Fibroblast of skin of left quadriceps (primary cell): ENCODE measurements at places on chromosomes 2 and 18.
A peak's percentile ranks its signal among the peaks of the same experiment; 100 is the strongest.

- DNase-seq, result no peak
These were observed 88.6 kb upstream of the CTDP1 start for GRCh38 chr18:79591032-79591308.

DNA sequence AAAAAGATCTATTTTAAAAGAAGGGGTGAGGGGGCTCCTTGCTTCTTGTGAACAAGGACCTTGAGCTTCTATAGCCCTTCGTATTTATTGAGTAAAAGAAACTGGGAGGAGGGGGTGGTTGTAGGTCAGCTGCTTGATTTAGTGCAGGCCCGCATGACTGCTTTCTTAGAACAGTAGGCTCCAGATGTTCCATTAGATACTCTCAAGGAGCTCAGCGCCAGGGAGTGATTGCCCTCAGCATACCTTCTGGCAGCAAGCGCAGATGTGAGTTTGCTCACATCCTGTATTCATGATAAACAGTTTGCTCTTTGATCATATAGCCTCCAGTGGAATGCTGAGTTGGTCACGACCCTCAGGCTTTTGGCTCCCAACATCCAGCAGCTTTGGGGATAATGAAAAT lies 108.9 kb upstream of the XPO1 start:
- DNase-seq, result no peak

GRCh38 chr2:72998724-72999123 lies 72.8 kb downstream of the SFXN5 start:
- no peak for DNase-seq

DNA sequence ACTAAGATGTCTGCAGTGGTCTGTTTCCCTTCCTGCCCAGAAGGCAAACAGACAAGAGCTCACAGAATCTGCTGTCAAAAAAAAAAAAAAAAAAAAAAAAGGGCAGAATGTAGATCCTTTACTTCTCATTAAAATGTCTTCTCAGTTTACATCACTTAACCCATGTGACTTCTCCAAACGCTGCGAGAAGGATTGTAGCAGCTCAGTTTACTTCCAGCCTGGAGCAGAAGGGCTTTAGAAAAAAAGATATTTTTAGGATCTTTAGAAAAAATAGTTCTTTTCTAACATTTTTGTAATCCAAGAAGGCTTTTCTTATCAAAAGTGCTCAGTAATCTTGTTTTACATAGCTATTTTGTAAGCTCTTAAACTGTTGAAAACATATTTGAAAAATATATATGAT lies 425.4 kb downstream of the CNTNAP5 start:
- DNase-seq, result no peak

DNA sequence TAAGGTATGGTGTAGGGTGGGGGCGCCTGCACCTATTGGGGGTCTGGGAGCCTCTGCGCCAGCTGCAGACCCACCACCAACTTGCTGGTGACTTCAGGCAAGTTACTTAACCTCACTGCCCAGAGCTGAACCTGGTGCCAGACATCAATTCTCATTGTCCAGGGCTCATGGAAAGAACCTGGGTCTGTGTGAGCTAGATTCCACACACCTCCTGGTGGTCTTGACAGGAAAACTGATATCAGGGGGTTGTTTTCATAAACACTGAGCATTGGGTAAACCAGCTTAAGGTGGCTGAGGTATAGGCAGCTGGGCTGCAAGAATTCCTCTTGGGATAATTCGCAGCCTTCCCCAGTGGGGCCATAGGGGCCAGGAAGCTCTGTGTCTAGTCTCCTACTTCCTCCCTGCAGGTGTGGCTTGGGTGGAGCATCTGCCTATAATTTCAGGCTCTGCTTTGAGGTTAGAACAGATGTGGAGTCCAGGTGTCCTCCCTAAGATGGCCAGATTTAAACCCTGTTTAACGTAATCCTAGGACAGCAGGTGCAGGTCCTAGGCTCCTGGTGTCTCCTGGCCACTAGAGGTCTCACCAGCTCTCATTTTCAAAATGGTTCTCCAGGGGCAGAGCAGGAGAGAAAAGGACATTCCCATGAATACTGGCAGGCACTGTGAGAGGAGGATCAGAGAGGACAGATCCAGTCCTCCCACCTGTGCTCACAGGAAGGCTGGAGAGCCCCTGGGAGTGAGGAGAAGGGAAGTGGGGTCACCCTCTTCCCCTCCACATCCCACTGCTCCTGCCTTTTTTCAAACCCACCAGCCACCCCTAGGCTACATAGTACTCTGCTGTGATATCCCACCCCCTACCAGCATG lies 100.4 kb upstream of the SMAD2 start:
- DNase-seq, result peak; percentile 13

DNA sequence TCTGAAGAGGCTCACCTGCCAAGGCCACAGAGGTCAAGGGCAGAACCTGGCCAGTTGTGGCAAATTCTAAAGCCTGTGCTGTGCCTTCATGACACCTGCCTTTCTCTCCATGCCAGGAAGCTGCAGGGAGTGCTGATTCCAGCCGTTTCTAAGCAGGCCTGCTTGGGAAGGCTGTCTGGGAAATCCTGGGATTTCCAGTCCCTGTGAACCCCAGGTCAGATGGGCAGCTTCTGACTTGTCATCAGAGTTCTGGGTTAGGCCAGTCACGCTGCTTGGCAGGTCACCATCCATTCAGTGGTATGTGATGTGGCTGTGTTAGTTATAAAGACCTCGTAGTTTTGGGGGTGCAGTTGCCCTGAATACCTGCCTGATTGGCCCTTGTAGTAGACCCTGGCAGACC lies 70.7 kb upstream of the ALPP start:
- no peak for DNase-seq

GRCh38 chr18:52598921-52599320 lies 258.9 kb downstream of the DCC start:
- no peak for DNase-seq

DNA sequence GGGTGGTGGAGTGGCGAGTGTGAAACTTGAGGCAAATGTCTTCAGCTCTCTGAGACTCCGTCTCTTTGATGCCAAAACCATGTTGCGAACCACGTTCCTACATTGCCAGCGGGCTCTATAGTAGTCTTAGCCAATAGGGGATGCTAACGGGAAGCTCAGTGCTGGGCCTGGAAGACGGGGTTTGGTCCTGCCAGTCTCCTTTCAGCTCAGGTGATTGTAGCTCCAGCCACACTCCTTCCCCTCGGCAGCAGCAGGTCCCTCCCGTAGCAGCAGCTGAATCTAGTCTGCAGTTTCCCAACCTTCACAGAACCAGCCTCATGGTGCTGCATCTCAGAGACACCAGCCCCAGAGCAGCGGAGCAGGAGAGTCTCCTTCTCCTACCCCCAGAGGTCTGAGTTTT lies 109.7 kb downstream of the TFCP2L1 start:
- DNase-seq, result no peak

DNA sequence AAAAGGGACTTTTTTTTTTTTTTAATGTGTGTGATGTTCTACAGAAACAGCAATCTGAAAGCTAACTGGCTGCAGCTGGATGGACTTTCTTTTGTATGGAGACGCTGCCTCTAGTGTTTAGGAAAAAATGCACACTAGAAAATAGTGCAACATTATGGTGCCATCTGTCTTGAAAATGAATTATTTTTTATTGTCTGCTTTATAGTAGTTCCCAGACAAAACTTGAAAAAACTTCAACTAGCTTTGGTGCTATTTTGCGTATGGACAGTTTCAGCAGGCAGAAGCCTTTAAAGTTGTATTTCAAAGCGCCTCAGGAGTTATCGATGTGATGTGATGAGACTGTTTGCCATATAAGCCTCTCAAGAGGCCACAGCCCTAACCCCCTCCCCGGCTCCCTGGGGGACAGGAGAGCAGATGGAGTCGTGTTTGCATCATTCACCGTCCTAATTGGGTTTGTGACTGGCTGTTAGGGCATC lies 86.9 kb downstream of the LTBP1 start:
- DNase-seq, result peak; percentile 45

GRCh38 chr18:10441472-10441871 lies 13.0 kb upstream of the APCDD1 start:
- DNase-seq, result no peak

- no peak for DNase-seq
These were observed 26.6 kb downstream of the SESTD1 start for GRCh38 chr2:179238027-179238426.

DNA sequence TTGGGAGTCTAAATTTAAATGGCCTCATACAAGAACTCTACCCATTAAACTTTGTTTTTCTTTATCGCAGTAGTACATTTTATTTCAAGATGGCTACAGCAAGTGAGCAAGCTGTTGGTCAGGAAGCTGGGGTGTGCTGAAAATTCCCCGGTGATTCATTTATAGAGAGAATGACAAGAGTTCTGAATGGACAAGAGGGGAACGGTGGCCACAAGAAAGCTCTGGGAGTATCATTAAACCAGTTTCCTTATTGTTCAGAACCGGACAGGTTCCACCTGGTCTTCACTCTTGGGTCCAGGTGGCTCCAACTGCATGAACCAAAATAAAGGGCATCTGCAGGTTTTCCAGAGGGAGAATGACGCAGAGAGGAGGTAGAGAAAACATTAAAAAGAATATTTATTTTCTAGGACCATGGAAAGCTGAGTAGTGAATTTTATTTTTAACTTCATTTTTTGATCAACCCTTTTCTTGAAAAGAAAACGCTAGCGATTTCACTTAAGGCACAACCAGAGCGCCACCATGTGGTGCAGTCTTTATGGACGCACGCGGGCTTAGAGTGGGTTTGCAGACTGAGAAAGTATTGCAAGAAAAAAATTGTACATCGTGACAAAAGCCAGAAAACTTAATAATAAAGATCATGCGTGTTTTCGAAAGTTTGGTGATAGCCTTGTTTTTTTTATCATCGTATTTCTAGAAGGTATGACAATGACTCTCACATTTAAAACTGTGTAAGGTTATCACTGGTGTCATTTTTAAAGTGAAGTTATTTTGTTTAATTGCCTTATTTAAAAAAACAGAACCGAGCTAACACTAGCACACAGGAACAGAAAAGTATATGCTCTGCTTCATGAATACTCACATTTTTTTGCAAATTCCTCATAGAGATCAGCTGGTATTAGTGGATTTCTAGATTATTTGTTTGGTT lies 97.9 kb upstream of the NOL4 start:
- peak; percentile 21 for DNase-seq

- no peak for DNase-seq
These were observed 329.5 kb upstream of the CHAC2 start for GRCh38 chr2:53438100-53438499.

GRCh38 chr2:99935662-99936061 lies 206.7 kb downstream of the AFF3 start:
- DNase-seq, result no peak

DNA sequence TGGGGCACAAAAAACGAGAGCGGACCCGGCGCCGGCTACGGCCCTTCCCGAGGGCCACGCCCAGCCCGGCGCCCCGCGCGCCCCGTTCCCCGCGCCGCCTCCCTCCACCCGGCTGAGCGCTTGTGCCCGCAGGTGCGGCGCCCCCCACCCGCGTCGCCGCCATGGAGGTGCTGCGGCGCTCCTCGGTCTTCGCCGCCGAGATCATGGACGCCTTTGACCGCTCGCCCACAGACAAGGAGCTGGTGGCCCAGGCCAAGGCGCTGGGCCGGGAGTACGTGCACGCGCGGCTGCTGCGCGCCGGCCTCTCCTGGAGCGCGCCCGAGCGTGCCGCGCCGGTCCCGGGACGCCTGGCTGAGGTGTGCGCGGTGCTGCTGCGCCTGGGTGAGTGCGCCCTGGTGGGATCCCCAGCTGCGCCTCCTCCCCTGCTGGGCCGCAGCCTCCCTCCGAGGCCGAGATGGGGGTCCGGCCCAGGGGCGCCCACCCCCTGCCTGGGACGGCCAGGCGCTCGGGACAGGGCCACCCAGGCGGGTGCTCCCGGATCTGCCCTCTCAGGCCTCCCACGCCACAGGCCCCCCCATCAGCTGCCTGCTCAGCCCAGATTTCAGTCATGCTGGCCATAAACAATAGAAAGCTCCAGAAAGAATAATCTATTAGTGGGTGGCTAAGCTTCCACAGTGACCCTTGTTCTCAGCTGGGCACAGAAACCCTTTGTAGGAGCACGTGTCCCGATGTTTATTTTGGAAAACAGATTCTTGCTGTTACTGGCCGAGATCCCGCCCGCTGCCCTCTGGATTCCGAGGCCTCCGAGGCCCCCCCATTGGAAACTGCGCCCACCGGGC lies 997 bp downstream of the BOK start:
- DNase-seq, result no peak

DNA sequence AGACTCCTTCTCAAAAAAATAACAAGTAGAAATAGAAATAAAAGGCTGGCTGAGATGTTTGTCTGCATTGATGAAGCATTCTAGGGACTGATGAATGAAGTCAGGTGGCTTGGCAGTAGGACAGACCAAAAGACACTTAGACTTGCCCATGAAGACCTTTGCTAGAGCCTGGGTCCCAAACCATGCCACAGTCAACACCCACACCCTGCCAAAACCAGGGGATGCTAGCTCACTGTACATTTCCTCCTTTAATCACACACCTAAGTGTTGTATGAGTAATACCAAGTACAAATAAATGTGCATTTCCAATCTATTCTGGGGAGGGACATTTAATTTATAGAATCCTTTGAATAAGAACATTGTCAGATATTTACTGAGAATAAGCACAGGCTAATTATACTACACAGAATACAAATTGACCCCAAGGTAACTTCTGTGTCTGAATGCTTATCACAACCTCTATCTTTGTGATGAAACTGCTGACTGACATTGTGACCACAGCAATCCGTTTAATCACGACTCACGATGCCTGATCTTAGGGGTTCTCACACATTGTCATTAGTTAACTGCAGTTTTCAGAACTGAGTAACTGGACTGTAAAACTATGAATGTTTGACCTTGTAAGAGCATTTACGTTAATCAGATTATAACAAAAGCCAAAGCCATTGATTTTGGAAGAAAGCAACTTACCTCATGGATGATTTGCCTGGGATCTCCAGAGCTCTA lies 10.5 kb upstream of the NOL10 start:
- DNase-seq, result no peak

DNA sequence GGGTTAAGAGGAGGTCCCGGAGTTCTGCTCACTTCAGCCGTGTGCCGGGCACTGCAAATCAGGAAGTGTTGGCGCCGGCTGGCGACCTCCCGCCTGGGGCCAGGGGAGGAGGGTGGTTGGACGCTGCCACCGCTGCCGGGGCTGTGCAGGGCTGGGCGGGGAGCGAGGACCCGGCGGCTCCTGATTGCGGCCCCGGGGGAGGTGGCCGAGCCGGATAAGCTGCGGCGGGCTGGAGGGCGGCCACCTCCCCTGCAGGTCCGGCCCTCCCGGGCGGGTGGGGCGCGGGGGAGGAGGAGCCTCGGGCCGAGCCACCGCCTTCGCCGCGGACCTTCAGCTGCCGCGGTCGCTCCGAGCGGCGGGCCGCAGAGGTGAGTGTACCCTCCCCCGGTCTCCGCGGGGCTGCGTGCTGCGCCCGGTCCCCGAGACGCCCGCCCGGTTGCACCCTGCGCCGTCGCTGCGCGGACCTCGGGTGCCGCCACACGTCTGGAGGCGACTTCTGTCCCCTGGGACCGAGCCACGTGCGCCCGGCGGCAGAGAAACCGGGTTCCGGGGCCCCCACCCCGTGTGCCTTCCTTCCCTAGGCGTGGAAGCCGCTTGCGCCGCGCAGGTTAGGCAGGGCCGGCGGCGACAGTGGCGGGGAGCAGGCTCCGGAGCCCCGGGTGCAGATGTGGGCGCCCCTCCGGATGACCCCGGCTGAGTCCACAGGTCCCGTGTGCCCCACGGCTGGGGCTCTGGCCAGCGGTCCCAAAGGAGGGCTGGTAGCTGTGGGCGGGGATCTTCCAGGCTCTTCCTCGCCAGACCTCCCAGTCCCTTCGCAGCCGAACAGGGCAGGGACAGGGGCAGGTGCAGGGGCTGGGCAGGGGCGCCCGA lies at the start of gene STEAP3:
STEAP3 (plus strand) TSS at position 314 of the 870 bp plus-strand sequence. CDS start 7,179 bp downstream, outside the sequence.
- no peak for DNase-seq
